Regular cardiac myocyte (primary cell): ENCODE measurements at places on chromosomes 1 and 21. TPM values are rescaled to one million over a fixed set of nuclear protein-coding genes. Genes with fewer than 3 reads are reported as not detected.

Gene GLUL
- 147 and 149 TPM in 2 replicates for total RNA-seq

Gene SCNM1
- 20.1 and 25.7 TPM in 2 replicates for total RNA-seq

Gene G0S2
- 10.4 and 34.1 TPM in 2 replicates for total RNA-seq

Gene TSPEAR
- not detected in 2 replicates for total RNA-seq

Gene MEX3A
- total RNA-seq: 1.1 and 1.2 TPM in 2 replicates

Gene LCA5L
- total RNA-seq: 1.4 and 1.5 TPM in 2 replicates

Gene HPDL
- total RNA-seq: 0.56 and 3.1 TPM in 2 replicates

Gene LSM10
- total RNA-seq: 9.6 and 43.3 TPM in 2 replicates

Gene RGSL1
- not detected in 2 replicates for total RNA-seq

Gene OR2T35
- total RNA-seq: not detected in 2 replicates

Gene A3GALT2
- 0.28 TPM in 1 of 2 replicates, not detected in the other for total RNA-seq

Gene HPCAL4
- total RNA-seq: under 0.01 TPM in 1 of 2 replicates, not detected in the other

Gene CHAF1B
- total RNA-seq: 1.4 and 5.8 TPM in 2 replicates

Gene NCSTN
- 75.0 and 217 TPM in 2 replicates for total RNA-seq

Gene CLCA4
- total RNA-seq: not detected in 2 replicates

Gene SMIM1
- 1.4 TPM in 1 of 2 replicates, not detected in the other for total RNA-seq

Gene LEFTY2
- total RNA-seq: under 0.01 TPM in 1 of 2 replicates, not detected in the other

Gene C1orf94
- not detected in 2 replicates for total RNA-seq

Gene CD52
- not detected in 2 replicates for total RNA-seq

Gene CHTOP
- total RNA-seq: 24.2 and 38.3 TPM in 2 replicates

Gene PRDM16
- total RNA-seq: 0.96 and 1.1 TPM in 2 replicates

Gene ERICH3
- under 0.01 TPM in 1 of 2 replicates, not detected in the other for total RNA-seq

Gene ORC1
- 0.56 and 10.5 TPM in 2 replicates for total RNA-seq
